ENCODE measurements at places on chromosomes 12 and 14. TPM values are rescaled to one million over a fixed set of nuclear protein-coding genes. Genes with fewer than 3 reads are reported as not detected.

The CABP1 gene
- polyA plus RNA-seq = 2.2 TPM

The ZNF385A gene
- 28.0 TPM for polyA plus RNA-seq

DNA sequence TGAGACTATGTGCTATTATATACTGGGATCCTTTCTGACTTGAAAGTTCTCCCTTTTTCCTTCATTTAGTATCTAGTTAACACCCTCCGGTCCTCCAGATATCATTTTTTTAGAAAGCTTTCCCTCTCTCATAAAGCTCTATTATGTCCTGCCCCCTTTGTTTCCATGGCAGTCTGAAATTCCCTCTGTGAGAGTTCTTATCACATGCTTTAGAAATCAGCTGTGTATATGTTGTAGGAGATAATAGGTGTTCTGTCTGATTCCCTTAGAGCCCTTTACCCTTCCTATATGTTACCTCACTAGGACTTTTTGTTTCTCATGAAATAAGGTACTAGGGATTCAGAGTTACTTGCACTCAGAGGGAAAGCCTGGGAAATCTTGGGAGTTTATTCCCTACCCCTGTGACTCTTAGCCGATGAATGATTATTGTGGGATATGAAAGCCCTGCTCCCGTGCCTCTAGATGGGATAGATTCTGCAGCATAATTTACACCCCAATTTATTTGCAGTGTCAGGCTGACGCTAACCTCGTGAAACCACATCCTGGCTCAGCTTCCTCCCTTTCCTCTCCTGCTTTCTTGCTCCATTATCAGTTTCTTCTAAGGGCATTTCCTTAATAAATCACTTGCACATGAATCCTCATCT lies 448.4 kb downstream of the MDGA2 start:
- DNase-seq = no peak

The RFX4 gene
- not detected for polyA plus RNA-seq

The LHX5 gene
- polyA plus RNA-seq = not detected

Measured in psoas muscle (tissue), 8 donors.